ENCODE measurements at places on chromosomes 3 and 15.

GRCh38 chr3:141273700-141274410, 42.2 kb downstream of the PXYLP1 start:
- DNase-seq: no peak

GRCh38 chr3:13419505-13420044, 547 bp downstream of the NUP210 start:
- DNase-seq: no peak

DNA sequence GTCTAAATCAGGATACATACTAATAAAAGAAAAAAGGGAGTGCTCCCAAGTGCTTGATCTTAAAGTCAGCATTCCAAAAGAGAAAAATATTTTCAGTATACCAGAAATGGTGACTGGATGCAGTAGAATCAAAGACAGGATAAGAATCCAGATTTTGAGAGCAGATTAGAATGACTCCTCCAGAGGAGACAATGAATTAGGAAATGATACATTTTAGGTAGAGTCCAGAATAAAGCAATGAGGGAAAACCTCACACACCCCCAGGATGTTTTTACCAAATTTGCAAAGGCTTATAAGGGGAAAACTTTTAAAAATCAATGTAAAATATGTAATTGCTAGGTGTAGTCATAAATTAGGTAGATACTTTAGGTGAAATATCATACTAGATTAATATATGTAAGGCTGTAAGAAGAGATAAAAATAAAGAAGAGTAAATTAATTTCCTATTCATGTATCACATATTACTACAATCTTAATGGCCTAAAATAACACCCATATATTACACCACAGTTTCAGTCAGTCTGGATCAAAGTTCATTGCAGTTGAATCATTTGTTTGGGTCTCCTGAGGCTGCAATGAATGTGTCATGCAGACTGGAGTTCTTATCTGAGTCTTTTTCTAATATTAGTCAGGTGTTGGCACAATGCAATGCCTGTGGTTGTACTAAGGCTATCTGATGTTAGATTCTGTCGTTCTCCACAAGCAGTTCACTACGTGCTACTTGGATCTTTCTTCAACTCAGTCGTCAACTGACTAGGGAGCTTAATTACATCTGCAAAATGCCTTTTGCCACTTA, 547.8 kb upstream of the EPHA6 start:
- DNase-seq: no peak

DNA sequence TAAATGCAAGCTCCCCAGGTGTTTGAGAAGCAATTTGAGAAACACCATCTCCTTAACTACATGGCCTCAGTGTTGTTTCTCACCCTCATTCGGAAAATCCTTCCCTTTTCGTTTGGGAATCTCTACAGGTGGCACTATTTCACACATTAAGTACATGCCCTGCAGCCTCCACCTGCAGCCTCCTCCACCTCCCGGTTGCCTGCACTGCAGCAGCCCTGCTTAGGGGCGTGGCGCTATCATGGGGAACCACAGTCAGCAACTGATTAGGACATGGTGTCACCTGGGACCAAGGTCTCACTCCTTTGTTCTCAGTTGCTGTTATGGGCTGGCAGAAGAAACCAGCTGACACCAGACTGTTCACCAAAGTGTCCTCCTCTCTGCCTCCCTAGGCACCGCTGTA, 11.7 kb upstream of the ZNF774 start:
- DNase-seq: no peak

GRCh38 chr15:55031727-55032126, 165.0 kb downstream of the RSL24D1 start:
- DNase-seq: no peak

Data from SIG-M5 (cell line).